ENCODE measurements at places on chromosomes 5 and 9.
A peak's percentile ranks its signal among the peaks of the same experiment; 100 is the strongest.

- no peak for DNase-seq
Observed at GRCh38 chr5:142863856-142864255, 93.7 kb downstream of the ARHGAP26 start.

DNA sequence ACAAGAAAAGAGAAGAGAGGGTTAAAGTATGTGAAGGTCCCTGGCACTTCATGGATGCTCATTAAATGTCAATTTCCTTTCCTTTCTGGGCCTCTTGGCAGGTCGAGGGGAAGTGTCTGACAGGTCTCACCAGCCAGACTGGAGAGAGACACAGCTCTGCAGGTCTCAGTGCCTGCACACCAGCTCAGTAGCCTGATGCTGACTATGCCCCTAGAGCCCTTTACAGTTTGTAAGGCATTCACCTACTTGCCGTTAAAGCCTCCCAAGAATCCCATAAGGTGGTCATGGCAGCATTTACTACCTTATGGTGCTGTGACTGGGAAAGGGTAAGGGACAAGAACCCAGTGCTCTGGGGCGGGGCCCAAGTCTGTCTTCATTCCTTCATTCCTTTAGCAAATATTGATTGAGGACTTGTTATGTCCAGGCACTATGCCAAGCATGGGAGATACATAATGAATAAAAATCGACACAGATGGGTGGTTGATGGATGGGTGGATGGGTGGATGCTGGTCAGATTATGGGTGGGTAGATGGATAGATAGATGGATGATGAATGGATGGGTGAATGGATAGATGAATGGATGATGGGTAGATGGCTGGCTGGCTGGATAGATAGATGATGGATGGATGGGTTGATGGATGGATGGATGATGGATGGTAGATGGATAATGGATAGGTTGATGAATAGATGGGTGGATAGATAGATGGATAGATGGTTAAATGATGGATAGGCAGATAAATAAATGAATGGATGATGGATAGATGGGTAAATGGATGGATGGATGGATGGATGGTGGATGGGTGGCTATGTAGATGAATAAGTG lies 21.3 kb upstream of the KIF12 start:
- no peak for DNase-seq

GRCh38 chr9:136151214-136151804 lies 32.6 kb upstream of the TMEM250 start:
- no peak for DNase-seq

- DNase-seq = no peak
Observed at GRCh38 chr5:33472805-33473409, 32.1 kb downstream of the TARS1 start.

GRCh38 chr9:124879226-124879625 lies 17.3 kb downstream of the ARPC5L start:
- no peak for DNase-seq

GRCh38 chr5:36374266-36374862 lies 72.7 kb upstream of the RANBP3L start:
- no peak for DNase-seq

GRCh38 chr5:169668732-169669131 lies 31.7 kb downstream of the DOCK2 start:
- DNase-seq = no peak

DNA sequence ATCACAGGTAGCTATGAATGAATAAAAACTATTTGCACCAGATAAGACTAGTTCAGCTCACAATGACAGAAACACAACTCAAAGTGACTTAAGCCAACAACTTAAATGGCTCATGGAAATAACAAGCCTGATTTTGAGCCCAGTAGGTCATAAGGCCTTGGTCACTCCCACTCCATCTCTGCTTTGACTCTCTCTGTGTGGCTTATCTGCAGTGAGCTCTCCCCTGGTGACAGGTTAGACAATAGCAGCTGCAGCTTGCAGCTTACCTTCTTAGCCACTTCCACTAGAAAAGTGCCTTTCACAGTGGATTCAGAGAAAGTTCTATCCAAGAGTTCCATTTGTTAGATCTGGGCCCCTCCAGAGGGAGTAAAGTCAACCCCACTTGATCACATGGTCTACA lies 315.7 kb downstream of the RAB3C start:
- DNase-seq = no peak

GRCh38 chr5:53576674-53577073 lies 16.2 kb downstream of the NDUFS4 start:
- no peak for DNase-seq

DNA sequence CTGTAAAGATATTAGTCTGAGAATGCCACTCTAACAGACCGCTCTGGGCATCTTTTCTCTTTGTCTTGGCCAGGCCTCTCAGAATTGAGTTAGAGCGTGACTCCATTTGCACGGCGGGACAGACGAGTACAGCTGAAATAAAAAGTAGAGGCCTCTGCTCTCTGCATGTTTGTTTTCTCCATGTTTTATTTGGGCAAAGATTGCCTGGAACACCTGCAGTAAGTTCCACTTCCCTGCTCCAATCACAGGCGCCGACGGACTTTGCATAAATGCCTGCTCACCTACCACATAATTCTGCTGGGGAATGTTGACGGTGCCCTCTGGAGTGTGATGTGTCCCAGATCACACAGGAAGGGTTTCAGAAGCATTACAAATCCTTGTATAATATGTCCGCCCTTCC lies 10.6 kb downstream of the SPOCK1 start:
- DNase-seq = no peak

- no peak for DNase-seq
Observed at GRCh38 chr5:166031926-166032325, 2259.5 kb upstream of the WWC1 start.

- DNase-seq = no peak
Observed at GRCh38 chr9:89420397-89421178, 77.3 kb downstream of the SEMA4D start.

GRCh38 chr5:103340717-103341388 lies 82.3 kb downstream of the MACIR start:
- DNase-seq = no peak

GRCh38 chr9:96379461-96379860 lies 4.0 kb downstream of the SLC35D2 start:
- no peak for DNase-seq

- DNase-seq = peak; percentile 37
Observed at GRCh38 chr5:174935854-174936474, 211.6 kb downstream of the MSX2 start.

GRCh38 chr5:164132358-164132757 lies 626.9 kb downstream of the MAT2B start:
- DNase-seq = no peak

GRCh38 chr9:135198144-135198543 lies 110.7 kb downstream of the OLFM1 start:
- no peak for DNase-seq

DNA sequence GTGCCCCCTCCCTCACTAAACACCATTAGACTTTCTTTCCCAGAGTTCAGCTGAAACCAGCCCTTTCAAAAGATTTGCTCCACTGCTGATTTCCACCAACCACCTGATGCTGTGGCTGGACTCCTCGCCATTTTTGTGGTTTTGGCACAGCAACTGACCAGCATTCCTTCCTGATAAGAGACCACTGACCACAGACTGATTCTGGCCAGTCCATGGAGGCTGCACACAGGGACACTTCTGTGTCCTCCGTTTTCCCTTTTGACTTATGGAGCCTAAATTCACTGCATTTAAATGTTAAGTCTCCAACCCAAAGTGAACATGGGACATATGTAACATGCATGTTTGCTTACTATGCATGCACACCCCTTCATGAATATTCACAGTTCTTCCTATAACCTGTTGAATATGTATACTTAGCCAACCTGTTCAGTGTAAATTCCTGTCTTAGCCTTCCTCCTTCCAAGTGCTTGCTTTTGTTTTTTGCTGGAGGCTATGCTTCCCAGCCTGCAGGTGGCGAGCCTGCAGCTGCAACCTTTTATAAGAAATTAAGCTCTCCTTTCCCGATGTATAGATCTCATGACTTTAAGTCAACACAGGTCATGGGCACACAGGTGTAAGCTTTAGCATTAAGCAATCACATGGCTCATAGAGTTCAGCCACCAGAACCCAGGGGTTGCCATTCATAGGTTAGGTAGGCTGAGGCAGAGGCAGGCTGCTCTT lies 78.7 kb downstream of the ACTL7B start:
- DNase-seq = no peak

DNA sequence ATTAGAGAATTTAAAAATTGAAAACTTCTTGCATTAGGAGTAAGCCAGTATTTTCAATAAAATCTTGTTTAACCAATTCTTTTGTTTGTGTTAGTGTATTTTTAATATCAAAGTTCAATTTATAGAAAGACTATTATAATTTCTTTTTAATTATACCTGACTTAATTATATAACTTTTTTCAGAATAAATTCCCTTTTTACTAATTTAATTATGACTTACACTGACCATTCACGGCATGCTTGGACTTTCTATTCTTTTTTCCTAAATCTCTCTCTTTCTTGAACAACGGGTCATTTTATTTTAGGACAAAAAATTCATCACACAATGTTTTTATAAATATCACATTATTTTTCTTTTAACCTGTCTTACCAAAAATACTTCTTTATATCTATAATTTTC lies 555.3 kb upstream of the PTGER4 start:
- DNase-seq = no peak

All from NCI-H1694 (cell line).